Fibroblast of the aortic adventitia (primary cell): ENCODE measurements at places on chromosomes 11 and 22. TPM values are rescaled to one million over a fixed set of nuclear protein-coding genes. Genes with fewer than 3 reads are reported as not detected.

SLCO2B1 gene
- 2.0 TPM in 1 of 2 replicates, not detected in the other for total RNA-seq

CCDC15 gene
- 3.6 and 9.8 TPM in 2 replicates for total RNA-seq

TPBGL gene
- total RNA-seq, result 0.08 TPM in 1 of 2 replicates, not detected in the other

THRSP gene
- total RNA-seq, result not detected in 2 replicates

MS4A2 gene
- 0.16 TPM in 1 of 2 replicates, not detected in the other for total RNA-seq

C2CD2L gene
- total RNA-seq, result 2.6 and 4.9 TPM in 2 replicates

IL18 gene
- 0.81 and 1.4 TPM in 2 replicates for total RNA-seq

NAA40 gene
- 13.3 and 15.4 TPM in 2 replicates for total RNA-seq

SSH3 gene
- total RNA-seq, result 11.7 and 12.3 TPM in 2 replicates

TMEM151A gene
- total RNA-seq, result 0.27 and 0.41 TPM in 2 replicates
